ENCODE measurements at places on chromosomes 3 and 15.

- DNase-seq: no peak
Observed at GRCh38 chr15:39315206-39315850, 265.6 kb upstream of the THBS1 start.

GRCh38 chr3:62951037-62951613 is 75.9 kb upstream of the CADPS start:
- DNase-seq: no peak

- no peak for DNase-seq
Observed at GRCh38 chr15:77748078-77749064, 115.7 kb upstream of the LINGO1 start.

DNA sequence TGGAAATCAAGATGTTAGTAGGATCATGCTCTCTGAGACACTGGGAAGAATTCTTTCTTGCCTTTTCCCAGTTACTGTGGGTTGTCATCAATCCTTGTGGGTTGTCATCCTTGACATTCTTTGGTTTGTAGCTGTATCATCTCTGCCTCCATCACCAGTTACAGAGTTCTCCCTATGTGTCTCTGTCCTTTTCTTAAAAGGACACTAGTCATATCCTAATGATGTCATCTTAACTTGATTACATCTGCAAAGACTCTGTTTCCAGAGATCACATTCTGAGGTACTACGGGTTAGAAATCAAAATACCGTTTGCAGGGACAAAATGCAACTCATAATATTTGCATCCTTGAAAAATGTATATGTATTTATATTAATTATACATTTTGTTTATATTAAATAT is 500.4 kb downstream of the ZBBX start:
- DNase-seq: no peak

DNA sequence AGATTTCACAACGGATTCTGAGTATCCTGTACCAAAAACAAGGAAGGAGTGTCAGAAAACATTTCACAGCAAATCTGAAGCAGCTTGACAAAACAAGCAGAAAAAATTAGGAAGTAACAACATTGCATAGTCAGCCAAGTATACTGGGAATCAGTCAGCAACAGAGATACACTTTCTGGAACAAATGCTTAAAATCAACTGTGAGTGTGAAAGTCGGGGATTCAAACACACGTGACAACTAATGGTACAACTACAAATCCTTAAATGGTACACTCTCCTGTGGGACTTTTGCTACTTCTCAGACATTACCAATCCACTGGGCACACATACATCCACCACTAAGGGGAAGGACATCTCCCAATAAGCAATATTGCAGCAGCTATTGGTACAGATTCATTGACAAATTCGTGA is 296.6 kb upstream of the MME start:
- no peak for DNase-seq

DNA sequence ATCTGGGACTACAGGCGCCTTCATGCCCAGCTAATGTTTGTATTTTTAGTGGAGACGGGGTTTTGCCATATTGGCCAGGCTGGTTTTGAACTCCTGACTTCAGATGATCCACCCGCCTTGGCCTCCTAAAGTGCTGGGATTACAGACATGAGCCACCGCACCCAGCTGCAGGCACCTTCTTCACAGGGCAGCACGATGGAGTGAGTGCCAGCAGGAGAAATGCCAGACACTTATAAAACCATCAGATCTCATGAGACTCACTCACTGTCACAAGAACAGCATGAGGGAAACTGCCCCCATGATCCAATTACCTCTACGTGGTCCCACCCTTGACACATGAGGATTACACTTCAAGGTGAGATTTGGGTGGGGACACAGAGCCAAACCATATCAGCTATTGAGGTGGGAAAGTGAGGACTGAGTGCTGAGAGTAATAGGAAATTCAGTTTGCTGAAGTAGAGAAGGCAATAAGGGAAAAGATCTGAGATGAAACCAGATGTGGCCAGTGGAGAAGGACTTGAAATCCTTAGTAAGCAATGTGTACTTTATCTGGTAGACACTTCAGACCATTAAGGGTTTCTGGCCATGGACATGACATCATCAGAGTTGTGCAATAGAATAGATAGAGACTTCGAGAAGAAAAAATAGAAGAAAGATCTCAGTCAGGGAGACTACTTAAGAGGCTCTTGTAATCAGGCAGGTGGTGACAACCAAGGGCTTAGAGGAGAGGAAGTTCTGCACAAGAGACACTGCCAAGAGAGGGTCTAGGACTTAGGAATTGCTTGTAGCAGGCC is 18.1 kb upstream of the ATP13A5 start:
- no peak for DNase-seq

DNA sequence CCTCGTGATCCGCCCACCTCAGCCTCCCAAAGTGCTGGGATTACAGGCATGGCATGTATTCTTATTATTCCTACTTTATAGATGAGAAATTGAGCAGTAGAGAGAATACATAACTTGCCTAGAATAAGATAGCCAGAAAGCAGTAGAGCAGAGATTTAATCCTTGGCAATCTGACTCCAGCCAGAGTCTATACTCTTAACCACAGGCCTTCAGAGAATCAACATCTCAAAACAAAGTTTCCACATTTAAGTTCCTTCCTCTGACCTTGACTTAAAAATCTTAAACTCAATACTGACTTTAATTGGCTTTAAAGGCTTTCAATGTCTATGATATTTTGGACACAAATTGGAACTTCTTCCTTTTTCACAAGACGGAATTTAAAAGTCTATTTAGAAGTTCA is 37.1 kb downstream of the ZNF106 start:
- no peak for DNase-seq

GRCh38 chr15:55218056-55218455 is 21.3 kb upstream of the RSL24D1 start:
- no peak for DNase-seq

GRCh38 chr15:25088261-25088790 is 133.5 kb downstream of the SNRPN start:
- DNase-seq: no peak

GRCh38 chr15:68511073-68511991 is 67.5 kb upstream of the CORO2B start:
- no peak for DNase-seq

DNA sequence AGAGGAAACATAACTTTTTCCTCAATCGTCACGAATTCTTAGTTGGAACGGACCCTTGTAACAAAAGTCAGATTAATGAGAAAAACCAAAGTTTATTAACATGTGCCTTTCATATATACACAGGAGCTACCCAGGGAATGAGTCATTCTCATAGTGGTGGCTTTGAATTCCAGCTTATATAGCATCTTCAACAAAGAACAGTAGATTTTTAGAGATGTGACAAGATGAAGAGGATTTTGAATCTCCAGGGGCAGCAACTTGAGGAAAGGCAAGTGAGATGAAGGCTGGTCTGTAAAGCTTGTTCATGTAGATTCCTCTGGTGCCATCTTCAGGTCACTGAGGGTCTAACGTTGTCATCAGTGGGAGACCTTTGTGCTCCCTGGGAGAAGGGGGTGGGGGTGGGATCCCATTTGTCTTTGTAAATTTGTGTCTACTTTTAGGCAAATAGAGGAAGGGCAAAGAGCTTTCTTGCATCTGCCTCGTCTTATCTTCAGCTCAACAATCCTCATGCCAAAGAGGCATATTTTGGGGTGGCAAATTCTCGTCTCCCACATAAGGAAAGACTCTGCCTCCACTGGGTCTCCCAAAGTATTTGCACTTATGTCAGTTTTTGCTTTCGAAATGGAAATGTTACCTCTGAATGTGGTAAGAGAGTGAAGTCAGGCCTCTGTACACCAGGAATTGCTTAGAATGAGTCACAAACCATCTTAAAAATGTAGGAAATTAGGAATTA is 29.5 kb downstream of the CLEC3B start:
- no peak for DNase-seq

DNA sequence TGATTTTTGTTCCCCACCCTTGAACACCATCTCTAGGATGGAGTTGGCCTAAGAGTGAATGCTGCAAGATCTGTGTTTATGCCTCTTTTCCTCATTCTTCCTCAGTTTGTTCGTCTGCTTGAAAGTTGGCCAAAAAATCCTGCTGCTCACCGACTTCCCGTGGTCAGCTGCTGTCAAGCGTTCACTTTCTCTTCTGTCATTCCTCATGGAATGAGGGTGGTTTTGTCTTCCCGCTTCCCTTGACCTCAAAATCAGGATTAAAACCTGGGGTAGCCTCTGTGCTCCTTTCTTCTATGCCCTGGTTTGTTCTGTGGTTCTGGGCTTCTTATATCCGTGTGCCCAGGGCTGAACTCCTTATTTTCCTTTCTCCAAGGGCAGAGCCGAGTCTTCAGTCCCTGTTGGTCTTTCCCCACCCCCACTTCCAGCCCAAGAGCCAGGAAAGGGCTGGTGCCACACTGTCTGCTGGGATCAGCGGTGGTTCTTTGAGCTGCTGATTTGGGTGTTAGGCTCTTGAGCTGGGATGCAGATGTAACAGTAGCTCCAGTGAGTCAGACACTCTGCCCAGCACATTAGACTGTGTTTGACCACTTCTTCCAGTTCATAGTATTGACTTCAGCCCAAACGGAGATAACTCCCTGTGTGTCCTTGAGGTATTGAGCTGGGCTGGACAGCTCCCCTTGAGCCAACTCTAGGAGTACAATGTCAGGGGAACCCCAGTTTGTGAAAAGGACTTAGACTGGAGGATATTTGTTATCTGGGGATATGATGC is 2.3 kb downstream of the SERF2 start:
- DNase-seq: no peak

GRCh38 chr3:120224237-120224636 is 60.8 kb downstream of the GPR156 start:
- no peak for DNase-seq

- DNase-seq: no peak
Observed at GRCh38 chr15:70212963-70213315, 115.2 kb upstream of the TLE3 start.

DNA sequence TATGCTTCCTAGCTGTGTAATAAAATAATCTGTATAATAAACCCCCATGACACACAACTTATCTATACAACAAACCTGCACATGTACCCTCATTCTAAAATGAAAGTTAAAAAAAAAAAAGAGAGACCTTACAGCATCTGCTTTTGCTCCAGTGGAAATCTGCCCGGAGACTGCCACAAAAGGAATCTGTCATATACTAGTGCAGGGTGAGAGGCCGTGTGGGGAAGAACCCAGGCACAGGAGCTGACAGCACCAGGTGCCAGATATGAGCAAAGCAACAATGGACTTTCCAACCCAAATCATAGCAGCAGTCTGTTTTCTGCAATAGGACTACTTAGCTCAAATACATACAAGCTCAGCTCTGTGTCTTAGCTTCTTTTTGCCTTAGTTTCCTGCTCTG is 346.5 kb downstream of the ROBO1 start:
- DNase-seq: no peak

DNA sequence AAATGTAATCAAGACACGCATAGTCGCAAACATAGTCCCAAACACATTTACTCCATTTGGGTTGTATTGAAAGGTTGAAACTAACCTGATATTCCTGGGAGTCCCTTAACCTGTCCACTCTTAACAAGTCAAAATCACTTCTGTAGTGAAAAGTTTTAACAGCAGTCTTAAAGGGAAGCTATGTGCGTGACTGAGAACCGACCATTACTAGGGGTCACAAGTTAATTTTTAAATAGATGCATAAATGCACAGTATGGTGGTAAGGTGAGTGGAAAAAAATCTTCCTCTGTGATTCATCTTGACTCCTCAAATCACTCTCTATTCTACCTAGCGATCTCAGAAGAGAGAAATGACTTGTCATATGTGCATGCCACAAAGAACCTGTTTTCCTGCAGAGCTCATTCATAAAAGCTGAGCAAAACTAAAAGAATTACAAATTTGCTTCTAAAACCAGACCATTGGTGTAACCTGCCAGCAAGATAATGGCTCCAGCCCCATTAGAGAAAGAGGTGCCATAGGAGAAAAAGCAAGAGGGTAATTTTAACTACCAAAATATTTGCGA is 4.8 kb downstream of the GPR15 start:
- DNase-seq: no peak

DNA sequence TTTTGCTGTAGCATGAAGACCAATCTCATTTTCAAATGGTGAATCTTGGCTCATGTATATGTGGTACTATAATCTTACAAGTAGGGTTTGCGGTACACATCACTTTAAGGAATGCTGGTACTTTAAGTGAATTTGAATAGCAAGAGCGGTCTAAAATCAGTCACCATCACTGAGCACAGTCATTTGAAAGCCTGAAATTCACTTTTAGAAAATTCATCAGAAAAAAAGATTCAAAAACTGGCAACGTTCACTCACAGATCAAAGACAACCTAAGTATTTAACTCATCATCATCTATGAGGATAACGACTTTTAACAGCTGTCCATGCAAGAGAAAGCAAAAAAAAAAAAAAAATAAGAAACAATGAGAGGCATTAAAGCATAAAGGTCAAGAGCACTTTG is 111.6 kb downstream of the FHIT start:
- DNase-seq: no peak

DNA sequence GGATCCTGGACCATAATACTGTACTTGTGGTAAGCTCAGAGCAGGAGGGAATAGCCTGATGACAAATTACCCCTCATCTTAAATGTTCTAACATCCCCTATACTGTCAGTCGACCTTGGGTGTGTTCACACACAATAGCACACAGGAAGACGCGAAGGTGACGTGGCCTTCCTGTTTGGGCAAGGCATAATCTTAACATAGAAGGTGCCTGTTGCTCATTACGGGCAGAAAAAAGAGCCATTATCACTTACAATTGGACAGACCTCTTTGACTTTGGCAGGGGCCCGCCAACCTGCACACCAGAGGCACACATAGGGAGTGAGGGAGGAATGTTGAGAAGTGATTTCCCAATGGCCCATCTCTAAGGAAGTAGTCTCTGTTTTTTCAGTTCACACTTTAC is 144.2 kb downstream of the ANO10 start:
- DNase-seq: no peak

- DNase-seq: peak; percentile 23
Observed at GRCh38 chr15:63945007-63945788, 101.1 kb downstream of the DAPK2 start.

- DNase-seq: no peak
Observed at GRCh38 chr15:60758961-60759729, 280.2 kb upstream of the ICE2 start.

DNA sequence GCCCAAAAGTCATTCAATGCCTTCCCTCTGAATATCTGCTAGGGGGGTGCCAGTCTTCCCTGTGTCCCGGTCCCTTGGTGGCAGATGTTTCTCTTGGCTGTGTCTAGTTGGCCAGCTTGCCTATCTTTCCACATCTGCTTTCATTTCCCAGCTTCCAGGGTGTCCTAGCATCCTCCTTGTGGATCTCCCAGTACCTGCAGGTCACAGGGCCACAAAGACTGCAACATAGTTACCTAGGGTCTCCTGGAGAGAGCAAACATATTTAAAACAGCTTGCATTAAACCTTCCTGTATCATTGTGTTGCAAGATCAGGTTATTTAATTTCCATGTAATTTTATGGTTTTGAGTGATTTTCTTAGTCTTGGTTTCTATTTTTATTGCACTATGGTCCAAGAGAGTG is 400.1 kb downstream of the GRM7 start:
- DNase-seq: no peak

All from SHP77 treated with DMSO at 0.1 percent for 48 hours (cell line).